SK-N-SH treated with all-trans-retinoic acid at 6 μM for 48 hours (cell line): ENCODE measurements at places on chromosomes 1 and 21.
A peak's percentile ranks its signal among the peaks of the same experiment; 100 is the strongest.

DNA sequence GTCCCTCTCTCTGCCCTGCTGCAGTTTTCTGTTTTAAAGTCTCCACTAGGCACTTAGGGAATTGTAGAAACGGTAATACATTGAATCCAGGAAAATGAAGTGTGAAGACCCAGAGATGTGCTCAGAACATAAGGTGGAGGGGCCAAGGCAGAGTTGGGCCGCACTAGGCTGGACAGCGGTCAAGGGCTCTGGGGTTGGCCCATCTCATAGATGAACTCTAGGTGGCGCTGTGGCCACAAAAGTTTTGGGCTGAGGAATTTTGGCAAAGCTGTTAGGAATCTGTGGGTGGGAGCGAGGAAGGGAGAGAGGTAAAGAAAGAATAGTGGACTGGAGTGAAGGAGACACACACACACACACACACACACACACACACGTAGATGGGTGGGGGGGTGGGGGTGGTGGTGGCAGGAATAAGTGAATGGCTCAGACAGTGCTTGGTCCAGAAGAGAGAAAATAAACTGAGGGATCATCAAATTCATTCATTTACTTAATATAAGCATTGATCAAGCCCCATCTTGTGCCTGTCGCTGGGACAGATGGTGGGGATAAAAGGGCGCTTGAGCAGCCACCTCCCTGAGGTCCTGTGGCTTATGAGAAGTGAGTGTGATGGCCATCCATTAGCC, 258.5 kb downstream of the TRABD2B start:
- peak; percentile 82 for ATAC-seq

DNA sequence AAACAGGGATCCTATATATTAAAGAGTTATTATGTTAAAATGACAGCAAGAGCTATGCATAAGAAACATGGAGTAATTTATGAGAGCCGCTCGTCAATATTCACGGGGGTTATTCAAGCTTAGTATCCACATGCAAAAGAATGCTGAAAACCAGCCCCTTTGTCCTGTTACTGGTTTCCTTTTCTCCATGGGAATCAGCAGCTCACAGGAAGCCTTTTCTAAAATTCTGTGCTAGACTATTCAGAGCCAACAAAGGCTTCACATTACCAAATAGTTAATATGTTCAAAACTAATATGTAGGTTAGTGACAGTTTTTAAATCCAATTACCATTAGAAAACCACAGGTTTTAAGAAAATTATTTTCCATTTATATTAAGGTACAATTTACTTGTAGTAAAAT, 225.6 kb upstream of the MAP1LC3C start:
- no peak for ATAC-seq

- ATAC-seq, result no peak
These were observed 113.0 kb downstream of the ETS2 start for GRCh38 chr21:38918607-38919346.

DNA sequence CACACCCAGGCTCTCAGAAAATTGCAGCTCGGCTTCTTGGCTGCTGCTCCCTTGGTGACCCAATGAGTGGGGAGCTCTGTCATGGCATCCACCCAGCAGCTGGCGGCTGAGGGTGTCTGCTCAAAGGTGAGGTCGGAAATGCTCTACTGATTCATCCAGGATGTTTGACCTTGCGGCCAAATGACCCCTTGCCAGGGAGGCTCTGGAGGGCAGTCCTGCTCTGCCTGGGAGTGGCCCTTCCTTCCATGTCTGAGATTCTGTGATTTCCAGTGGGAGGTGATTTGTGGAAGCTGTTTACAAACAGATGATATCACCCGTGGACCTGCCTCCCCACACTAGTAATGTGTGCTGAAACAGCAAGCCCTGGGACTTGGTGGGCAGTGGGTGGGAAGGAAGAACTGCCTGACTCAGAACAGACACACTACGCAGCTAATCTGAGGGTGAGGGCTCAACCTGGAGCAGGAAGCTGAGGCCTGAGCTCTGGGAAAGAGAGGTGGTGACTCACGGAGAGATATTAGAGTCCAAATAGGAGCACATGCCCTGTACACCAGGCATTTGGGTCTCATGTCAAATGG, 3.0 kb downstream of the CRCT1 start:
- no peak; the same call in 2 of the 3 replicates for ATAC-seq

- peak; percentile 20; the same call in 2 of the 3 replicates for ATAC-seq
These were observed 46.2 kb upstream of the PRRX1 start for GRCh38 chr1:170617591-170618330.

DNA sequence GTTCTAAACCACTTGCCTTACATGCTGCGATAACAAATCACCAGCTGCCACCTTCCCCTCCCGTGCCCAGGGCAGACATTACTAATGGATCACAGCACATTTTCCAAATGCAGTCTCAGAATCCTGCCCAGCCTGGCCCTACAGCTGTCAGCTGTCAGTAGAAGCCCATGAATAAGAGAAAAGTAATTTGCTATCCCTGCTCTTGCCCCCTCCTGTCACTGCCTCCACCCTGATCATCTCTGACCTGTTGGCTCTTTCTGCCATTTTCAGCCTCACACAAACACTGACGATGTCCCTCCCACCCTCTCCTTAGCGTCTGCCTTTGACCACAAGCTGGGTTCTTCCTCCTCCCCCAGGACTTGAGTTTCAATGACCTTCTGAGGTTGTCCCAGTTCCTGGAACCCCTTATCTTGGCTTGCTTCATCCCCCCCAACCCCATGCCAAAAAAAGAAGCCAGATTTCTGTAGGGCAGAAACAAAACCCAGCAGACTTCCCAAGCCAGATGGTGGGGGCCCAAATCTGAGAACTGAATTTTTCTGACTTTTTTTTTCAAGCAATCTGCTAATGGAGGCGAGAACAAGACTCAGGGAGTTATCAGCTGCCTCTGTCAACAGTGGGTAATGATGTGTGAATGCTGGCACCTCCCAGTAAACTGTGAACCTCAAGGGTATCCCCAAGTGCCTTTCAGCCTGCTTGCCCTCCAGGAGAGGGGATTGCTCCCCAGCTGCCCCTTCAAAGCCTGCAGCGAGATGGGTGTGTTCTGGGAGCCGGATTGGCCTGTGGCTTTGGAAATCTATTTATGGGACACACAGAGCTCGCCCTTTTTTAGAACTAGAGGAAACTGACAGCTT, 216.5 kb upstream of the VAMP3 start:
- no peak for ATAC-seq
